ENCODE measurements at places on chromosomes 7 and 10.

DNA sequence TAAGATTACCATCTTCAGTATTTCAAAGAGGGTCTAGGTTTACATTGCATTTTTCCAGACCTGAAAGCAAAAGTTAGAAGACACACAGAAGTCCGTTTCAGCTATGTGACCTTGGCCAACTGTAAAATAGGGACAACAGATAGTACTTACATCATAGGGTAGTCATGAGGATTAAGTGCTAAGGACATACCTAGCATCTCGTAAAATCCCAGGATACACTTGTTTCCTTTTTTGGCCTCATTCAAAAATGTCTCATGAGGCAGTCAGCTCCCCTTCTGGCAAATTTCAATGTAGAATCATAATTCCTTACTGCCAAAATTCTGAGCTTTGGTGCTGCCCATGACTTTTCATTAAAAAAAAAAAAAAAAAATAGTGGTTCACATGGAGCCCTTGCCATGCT lies 6.4 kb upstream of the DUSP5 start:
- DNase-seq = no peak

DNA sequence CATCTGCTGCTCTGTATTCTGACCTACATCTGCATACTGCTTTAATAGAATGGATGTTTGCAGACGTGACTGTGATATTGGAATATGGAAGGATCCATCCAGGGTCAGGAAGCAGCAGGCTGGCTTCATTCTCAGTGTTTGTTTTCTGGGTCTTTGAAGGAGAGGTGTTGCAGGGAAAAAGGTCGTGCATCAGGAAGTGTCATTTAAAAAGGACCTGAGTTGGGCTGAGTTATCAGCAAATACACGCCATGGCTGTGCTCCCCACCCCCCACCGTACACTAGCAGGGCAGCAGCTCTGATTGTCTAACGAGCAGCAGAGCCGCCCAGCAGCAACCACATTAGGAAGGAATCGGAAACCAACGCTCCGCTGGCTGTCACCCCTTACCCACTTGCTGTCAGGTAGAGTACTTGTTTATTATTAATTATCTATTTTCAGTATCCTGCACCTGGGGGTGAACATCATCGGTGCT lies 63.1 kb upstream of the STEAP1B start:
- DNase-seq = no peak

GRCh38 chr7:83415840-83416239 lies 233.1 kb downstream of the SEMA3E start:
- DNase-seq = no peak

DNA sequence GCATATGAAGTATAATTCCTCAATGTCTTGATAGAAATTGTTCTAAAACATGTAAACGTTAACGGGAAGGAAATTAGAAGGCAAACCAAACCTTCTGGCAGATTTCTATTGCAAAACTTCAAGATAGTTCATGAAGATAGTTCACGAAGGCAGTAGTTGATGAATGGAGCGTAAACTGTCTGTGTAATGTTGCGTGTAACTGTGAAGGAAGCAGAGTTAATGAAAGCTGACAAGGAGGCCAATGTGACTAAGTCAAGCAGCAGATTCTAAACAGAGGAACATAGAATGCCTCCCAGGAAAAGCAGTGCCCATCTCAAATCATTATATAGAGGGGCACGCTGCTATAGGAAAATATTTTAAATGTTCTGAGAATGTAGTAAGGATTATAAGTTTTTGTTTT lies 659.7 kb upstream of the IGFBP3 start:
- DNase-seq = peak; percentile 64

DNA sequence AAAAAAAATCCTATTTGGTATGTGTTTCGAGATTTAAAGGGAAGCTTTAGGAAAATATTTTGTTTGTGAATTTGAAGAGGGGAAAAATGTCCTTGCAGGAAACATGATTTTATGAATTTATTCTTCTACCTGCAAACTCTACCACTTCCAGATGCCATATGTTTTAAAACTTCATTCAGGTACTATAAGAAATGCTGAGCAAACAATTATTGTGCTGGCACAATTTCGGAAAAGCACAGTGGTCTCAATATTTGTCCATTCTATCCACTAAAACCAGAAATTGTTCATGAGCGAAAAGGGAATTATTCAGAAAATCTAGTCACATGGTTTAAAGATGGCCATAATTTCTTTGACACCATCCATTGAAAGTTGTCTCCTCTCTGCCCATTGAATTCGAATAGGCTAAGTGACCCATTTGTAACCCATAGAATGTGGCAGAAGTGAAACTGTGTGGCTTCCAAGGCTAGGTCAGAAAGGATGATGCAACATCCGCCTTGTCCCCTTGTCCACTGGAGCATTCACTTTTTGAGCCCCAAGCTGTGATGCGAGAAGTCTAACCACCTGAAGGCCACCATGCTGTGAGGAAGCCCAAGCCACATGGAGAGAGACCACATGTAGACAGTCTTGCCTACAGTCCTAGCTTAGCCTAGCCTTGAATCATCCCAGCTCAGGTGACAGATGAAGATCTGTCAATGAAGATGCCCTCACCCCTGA lies 189.8 kb upstream of the PRKCQ start:
- DNase-seq = no peak

- peak; percentile 86 for DNase-seq
Measured at GRCh38 chr10:62264702-62265436, 3.8 kb downstream of the RTKN2 start.

DNA sequence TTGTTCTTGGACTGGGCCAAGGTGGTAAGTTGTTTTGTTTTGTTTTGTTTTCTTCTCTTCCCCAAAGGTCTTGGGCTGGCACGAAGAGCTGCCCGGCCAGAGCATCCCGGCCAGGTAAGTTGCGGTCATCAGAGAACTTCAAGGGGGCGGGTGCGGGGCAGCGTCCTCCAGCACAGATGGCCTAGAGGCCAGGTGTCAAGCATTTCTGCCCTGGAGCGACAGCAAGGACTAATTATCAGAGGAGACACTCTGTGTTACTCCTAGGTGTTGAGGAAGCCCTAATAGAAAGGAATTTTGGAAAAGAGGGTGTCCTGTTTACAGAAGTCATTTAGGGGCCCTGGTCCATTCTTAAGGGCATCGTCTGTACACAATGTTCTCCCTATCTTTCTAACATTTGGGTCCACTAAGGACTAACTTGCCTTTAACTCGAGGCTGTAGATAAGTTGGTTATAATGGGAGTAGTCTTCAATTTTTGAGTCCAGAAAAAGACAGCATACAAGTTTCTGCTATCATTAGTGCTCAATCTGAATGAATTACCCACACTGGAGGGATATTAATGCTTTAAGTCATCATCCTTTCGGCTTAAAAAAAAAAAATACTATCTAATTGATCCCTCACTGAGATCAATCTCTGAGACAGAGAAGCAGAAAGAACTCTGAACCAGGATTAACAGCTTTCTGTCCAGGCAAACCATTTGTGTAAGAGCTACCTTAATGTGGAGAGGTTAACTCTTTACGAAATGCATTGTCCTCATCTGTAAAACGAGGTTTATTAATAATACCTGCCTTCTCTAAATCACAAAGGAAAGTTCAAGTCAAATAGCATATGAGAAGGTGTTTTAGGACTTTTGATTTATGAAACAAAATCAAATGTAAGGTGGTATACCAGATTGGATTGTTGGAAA lies 1.5 kb downstream of the ITGB8 start:
- DNase-seq = no peak

DNA sequence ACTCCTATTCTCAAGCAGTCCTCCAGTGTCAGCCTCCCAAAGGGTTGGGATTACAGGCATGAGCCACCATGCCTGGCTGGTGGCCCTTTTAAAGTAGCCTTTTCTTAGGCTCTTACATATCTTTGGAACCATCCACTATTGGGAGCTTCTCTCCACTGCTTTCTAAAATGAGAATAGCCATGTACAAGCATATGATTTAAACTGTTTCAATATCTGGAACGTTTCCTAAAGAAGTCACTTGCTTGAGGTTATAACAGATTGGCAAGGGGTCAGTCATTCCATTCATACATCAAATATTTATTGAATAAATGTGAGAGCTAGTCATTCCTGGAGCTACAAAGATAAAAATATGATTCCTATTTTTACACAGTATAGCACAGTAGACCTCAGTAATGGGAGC lies 97.4 kb upstream of the LRGUK start:
- peak; percentile 37 for DNase-seq

DNA sequence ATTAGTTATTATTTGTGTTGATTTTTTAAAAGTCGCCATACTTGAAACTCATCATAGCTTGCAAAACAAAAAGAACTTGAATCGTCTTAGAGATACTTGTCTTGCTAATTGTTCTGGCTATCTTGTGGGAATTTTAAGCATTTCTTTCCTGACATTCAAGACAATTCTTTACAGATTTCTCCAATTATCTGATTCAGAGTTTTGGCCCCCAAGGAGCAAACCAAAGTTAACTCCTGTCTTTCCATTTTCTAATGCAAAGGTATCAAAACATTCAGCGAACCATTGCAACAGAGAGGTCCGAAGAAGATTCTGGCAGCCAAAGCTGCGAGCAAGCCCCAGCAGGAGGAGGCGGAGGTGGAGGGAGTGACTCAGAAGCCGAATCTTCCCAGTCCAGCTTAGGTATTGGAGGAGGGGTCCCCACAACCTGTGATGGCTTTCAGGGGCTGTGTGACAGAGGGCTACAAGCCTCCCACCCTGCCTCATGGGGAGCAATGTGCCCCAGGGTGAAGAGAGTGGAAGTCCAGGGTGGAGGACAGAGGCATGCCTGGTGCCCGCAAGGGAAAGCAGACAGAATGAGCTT lies 119.4 kb upstream of the STK17A start:
- DNase-seq = no peak

- no peak for DNase-seq
Measured at GRCh38 chr7:106246902-106247711, 37.7 kb downstream of the NAMPT start.

- DNase-seq = no peak
Measured at GRCh38 chr10:32622409-32622808, 176.5 kb downstream of the CCDC7 start.

- no peak for DNase-seq
Measured at GRCh38 chr10:49647985-49648795, 31.3 kb upstream of the C10orf53 start.

GRCh38 chr10:114626841-114627240 lies 31.2 kb downstream of the ABLIM1 start:
- no peak for DNase-seq

GRCh38 chr10:27620430-27621397 lies 116.6 kb downstream of the RAB18 start:
- DNase-seq = peak; percentile 97

DNA sequence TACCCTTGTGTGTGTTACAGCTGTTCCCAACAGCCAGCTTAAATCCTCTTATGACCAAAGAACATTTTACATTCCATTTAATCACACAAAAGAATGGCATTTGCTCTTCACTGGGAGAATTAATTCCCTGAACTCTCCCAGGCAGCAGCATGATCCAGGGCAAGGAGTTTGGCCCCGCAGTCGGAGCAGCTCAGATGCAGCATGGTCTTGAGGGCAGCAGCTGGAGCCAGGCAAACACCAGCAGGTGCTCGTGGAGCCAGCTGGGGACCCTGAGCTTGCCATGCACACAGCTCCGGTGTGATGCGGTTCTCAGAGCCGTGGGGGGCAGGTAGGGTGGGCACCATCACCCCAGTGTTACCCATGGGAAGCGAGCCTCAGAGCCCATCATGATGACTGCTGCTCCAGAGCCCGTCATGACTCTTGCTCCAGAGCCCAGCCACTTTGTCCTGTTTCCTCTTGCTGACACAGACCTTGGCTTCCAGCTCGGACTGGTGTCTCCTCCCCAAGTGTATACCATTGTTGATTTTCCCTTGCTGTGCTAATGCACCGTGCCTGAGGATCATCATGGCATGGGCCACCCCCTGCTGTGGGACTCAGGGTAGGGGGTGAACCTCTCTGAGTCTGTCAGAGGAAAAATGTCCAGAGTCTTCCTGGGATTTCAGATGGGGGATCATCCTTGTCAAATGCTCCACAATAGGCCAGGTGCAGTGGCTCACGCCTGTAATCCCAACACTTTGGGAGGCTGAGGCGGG lies 75.8 kb downstream of the ZRANB1 start:
- peak; percentile 29 for DNase-seq

DNA sequence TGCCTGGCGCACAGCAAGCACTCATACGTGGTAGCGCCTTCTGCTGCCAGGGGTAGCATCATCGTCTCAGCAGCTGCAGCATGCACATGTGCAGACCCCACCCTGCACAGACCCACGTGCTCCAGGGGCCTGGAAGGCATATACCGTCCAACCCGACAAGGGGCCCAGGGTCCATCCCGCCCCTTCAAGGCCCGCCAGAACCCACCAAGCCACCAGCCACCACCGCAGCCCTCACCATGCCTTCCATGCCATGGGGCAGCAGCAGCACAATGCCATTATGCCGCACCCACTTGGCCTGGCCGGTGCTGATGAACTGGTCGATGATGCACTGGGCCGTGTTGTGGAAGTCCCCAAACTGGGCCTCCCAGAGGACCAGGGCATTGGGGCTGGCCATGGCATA lies 22.7 kb downstream of the OGDHL start:
- DNase-seq = no peak

DNA sequence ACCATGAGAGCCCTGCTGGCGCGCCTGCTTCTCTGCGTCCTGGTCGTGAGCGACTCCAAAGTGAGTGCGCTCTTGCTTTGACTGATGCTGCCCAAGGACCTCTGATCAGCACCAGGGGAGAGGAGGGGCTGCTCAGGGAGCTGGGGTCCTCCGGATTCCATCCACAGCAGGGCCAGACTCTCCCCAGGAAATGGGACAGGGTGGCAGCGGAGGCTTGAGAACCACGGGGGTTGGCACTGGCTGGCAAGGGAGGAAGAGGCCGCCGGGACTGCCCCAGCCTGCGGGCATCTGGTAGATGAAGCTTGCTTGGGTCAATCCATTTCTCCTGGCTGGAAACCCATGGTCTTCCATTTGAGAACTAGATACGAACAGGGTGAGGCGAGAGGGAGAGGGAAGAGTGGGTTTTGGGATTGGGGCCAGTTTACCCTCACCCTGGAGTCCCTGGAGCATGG lies 647 bp downstream of the PLAU start:
- DNase-seq = no peak

GRCh38 chr10:32930036-32930435 lies 28.0 kb downstream of the ITGB1 start:
- no peak for DNase-seq

GRCh38 chr10:110115784-110116520 lies 91.5 kb upstream of the MXI1 start:
- no peak for DNase-seq

Measured in fibroblast of skin of scalp (primary cell).